ENCODE measurements at places on chromosomes 6 and 20.

DNA sequence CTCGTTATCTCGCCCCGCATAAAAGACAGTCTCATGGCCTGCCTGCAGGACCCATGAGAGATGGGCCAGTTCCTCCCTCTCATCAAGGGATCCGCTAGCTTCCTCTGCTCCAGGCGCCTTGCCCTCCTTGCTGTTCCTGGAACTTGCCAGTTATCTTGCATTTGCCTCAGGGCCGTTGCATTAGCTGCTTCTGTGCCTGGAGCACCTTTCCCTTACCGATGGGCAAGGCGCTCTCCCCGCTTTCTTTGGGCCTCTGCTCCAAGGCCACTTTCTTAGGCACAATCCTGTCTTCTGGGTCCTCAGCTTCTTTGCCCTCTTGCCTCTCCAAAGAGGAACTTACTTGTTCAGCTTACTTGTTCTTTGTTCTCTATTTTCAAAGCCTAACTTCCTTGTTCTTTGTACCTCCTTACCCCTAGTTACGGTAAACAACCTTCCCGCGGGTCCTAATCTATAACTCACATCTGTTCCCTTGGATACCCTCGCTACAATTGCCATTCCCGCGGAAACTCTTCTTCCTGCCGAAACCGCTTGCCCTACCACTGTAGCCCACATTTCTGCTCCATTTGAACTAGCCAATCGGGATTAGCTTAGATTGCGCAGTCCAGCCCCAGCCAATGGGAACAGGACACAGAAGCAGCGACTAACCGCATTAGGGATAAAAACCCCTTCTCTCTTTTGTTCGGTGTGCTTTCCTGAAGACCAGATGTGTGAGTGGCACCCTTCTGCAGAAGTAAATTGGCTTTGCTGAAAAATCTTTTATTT lies 887 bp upstream of the NSFL1C start:
- DNase-seq = peak; percentile 75

GRCh38 chr6:91106083-91106482 lies 519.2 kb upstream of the MAP3K7 start:
- DNase-seq = no peak

DNA sequence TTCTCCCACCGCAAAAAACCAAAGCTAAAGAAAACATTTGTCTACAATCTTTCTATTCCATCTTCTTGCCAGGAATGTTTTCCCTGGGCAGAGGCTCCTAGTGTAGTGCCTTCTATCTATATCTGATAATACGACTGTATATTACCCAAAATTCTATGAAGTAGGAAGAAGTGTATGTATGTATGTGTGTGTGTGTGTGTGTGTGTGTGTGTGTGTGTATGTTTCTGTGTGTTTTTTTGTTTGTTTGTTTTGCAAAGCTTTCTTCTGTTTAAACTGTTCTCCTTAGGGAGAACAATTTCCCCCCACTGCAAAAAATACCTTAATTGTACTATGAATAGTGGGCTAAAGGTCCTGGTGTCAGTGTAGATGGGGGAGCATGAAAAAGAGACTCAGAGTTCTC lies 312.6 kb upstream of the CITED2 start:
- DNase-seq = no peak

DNA sequence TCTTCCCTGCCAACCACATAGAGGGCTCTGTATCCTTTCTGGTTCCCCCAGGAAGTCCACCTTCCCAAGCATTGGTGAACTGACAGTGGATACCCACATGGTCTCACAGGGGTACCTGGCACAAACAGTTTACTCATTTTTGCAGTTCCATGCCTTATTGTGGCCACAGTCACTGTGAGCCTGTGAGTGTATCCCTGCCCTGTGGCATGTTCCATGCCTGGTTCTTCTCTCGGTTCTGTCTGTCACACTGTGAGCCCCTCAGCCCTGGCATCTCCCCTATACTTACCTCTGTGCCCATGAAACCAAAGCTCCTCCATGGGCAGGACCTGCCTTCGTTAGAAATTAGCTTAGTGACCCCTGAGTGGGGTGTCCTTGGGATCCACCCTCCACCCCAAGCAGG lies 107.8 kb downstream of the TOX2 start:
- DNase-seq = no peak

- peak; percentile 32 for DNase-seq
Observed at GRCh38 chr6:20404641-20405032, 3.0 kb downstream of the E2F3 start.

GRCh38 chr6:170243791-170244291 lies 47.0 kb downstream of the DLL1 start:
- no peak for DNase-seq

DNA sequence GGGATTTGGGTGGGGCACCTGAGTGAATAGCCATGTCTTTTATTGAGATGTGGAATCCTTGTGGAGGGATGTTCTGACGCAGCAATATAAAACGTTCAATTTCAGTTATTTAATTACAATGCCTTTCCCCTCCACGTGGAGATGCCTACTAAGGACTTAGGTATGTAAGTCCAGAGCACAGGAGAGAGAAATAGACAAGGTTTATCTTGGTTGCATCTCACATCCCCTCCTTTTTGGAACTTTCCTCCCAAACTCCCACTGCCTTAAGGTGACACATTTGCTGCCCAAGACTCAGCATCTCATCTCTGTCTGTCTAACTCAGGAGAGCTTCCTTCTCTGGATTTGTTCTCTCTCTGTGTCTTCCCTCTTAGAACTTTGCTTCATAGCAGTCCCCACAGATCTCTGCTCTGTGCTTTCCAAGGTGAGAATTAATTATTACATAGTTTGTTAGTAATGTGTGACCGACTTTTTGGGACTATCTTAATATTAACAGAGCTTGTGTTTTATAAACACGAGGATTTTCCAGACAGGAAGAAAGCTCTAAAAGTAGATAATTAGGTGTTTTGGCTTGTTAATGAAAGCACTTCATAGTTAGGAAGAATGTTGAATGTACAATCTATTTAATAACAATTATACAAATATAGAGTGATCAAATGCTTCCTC lies 52.6 kb downstream of the COL19A1 start:
- DNase-seq = no peak

- no peak for DNase-seq
Observed at GRCh38 chr6:169542491-169542890, 159.3 kb downstream of the WDR27 start.

- DNase-seq = no peak
Observed at GRCh38 chr20:63468421-63468820, 4.0 kb downstream of the KCNQ2 start.

DNA sequence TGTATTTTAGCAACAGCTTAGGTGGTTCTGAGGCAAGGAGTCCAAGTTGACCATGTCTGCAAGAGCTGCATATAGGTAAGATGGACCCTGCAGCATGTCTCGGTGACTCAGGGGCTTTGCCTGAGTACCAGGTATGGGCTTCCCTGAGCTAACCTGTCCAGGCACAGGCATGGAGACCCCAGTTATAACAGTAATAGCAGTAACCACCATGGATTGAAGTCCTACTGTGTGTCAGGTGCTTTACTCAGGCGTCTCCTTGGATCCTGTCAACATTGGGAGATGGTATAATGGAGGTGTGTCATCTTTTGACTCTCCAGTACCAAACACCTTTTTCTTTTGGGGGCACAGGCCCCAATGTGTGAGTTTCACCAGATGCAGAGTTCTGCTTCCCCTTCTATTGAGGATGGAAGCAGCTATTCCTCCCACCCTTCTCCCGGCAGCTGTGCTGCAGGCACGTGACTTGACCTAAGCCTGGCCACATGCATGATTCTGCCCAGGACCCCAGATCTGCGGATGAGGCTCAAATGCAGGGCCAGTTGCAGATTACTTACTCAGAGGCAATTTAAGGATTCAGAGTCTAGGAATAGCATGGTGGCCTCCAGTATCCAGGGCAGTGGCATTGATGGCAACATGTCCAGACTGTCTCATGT lies 13.8 kb downstream of the TREM1 start:
- no peak for DNase-seq

DNA sequence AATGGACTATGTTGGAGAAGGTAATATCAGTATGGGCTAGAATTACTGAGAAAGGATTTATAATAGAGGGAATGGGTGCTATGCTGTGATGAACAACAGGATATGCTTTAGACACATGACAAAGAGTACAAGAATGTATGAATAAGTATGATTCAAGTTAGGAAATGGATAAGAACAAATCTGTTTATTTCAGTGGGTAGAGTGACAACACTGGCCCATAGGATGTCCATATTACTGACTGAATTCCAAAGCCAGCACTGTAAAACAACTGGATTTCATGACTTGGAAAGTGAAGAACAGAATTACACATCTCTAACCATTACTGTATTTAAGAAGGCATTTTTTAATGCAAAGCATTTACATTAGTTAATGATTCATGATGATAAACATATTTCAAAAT lies 35.9 kb downstream of the EPM2A start:
- DNase-seq = no peak

GRCh38 chr20:10074513-10074912 lies 39.7 kb downstream of the ANKEF1 start:
- DNase-seq = peak; percentile 51

GRCh38 chr20:35306931-35307517 lies 14.8 kb upstream of the FAM83C start:
- peak; percentile 43 for DNase-seq

DNA sequence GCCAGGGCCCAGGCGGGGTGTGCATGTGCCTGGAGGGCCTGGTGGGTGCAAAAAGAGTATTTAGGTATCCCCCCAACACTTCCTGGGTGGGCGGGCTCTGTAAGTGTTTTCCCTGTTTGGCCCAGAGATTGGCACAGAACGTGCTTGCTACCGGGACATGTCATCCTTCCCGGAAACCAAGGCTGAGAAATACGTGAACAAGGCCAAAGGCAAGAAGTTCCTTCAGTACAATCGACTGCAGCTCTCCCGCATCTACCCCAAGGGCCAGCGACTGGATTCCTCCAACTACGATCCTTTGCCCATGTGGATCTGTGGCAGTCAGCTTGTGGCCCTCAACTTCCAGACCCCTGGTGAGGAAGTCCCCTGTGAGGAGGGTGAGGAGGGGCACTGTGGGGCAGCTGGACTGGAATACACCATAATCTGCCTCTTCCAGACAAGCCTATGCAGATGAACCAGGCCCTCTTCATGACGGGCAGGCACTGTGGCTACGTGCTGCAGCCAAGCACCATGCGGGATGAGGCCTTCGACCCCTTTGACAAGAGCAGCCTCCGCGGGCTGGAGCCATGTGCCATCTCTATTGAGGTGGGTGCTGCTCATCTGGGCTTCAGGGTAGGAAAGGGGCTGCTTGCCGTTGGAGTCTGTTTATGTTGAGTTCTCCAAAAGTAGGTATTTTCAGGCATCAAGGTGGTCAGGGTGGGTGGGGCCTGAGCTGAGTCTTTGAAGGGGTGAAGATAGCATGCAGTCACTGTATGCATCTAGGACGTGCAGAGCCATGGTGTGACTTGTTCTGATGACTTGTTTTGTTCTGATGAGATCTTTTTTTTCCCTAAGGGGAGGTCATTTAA lies 35.2 kb downstream of the PLCG1 start:
- DNase-seq = no peak

GRCh38 chr6:15852289-15852688 lies 189.5 kb upstream of the DTNBP1 start:
- no peak for DNase-seq

DNA sequence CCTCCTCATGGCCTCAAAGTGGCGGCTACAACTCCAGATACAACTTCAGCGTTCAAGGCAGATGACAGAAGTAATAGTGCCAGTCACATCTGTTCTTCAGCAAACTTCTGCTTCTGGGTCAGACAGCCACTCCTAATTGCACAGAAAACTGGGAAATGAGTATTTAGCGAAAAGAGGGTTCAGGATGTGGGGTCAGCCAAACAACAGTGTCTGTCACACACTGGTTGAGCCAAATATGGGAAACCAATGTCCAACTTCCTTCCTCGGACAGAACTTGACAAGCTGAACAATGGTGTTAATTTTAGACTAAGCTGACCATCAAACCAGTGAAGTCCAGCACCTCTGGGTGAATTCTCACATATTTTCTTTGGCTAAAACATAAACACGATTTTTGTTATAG lies 22.1 kb downstream of the NUDT3 start:
- peak; percentile 82 for DNase-seq

DNA sequence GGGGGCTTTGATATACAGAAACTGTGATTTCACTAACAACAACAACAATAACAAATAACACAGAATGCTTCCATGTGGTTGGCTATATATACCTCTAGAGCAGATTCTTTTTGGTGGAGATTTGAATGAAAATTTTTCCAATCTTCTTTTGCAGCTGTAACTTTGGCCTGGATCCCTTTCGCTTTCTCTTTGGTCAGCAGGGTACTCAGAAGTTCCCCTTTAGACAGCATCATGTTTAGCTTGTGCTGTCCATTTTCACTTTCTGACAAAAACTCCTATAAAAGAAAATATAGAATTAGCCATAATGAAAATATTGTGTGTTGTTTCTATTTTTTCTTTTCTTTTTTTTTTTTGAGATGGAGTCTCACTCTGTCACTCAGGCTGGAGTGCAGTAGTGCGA lies 264.2 kb downstream of the SYNE1 start:
- DNase-seq = no peak

DNA sequence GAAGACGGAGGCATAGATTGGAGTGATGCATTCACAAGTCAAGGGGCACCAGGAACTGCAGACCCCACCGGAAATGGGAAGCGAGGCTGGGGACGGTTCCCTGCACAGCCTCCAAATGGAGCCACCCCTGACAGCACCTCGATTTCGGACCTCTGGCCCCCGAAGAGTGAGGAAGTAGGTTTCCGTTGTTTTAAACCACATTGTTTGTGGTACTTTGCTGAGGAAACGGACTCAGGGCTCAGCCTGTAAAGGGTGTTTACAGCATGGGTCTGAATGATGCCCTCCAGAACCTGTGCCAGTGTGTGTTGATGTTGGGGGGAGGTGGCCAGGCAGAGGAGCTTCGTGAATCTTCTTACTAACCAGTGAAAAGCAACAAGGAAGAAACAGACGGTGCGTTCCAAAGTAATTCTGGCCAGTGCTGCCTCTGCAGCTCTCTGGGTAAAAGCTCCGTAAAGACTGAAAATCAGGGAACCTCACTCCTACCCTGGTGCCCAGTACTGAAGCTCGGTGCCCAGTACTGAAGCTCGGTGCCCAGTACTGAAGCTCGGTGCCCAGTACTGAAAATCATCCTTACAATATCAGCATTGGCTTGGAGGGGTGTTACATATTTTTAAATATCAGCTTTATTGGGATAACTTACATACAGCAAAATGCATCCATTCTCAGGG lies 30.1 kb upstream of the CCR6 start:
- DNase-seq = no peak

DNA sequence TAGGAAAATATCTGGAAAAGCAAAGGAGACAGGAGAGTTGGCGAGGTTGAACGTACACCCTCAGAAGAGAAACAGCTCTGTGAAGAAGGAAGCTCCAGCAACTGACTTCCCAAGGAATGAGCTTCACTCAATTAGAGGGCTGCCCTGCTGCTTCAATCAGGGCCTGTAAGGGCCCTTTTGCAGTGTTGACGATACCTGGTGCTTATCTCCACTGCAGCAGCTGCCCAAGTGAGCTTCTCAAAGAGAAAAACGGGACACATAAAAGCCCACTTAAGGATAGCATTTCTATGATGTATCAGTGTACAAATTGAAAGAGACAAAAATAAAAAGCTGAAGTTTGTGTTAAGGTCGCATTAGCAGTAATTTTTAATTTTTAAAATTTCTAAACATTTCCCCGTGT lies 16.4 kb downstream of the SEC63 start:
- no peak for DNase-seq

Data from inflammatory macrophage (primary cell).